Skeletal muscle cell (primary cell): ENCODE measurements at places on chromosomes 2 and 18.

- no peak for DNase-seq
Observed at GRCh38 chr2:238160206-238161129, 1.7 kb downstream of the ERFE start.

DNA sequence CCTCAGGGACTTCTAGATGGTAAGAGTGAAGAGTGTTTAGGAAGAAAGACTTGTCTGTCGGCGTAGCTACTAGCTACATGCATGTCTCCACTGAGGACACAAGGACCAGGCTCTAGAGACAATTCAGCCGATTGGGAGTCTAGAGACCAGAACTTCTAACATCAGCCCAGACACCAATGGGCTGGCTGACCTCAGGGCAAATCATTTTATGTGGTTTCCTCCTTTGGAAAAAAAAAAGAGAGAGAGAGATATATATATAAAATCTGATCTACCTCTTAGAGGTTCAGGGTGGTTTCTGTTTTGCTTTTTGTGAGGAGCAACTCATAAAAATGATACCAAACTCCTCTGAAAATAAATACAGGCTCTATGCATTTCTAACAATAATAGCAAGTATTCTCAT lies 212.8 kb downstream of the BCL2 start:
- DNase-seq, result no peak

DNA sequence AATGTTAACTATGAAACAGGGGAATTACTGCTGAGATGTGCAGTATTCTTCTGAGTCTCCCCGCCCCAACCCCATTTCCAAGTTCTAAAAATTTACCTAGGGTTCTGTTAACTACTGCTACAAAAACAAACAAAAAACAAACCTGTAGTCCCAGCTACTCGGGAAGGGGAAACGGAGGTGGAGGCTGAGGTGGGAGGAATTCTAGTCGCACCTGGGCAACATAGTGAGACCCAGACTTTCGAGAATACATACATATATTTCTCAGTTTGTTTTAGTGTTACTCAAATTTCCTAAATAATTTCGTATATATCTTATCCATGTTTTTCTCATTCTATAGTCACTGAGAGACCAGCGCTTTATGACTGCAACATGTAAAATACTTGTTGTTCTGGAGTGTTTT lies 989 bp downstream of the STAM2 start:
- DNase-seq, result no peak

GRCh38 chr18:76619261-76619620 lies 124.2 kb upstream of the ZNF516 start:
- DNase-seq, result peak; percentile 78

- peak; percentile 99 for DNase-seq
Observed at GRCh38 chr2:101961338-101962191, 30.2 kb upstream of the IL1R2 start.

DNA sequence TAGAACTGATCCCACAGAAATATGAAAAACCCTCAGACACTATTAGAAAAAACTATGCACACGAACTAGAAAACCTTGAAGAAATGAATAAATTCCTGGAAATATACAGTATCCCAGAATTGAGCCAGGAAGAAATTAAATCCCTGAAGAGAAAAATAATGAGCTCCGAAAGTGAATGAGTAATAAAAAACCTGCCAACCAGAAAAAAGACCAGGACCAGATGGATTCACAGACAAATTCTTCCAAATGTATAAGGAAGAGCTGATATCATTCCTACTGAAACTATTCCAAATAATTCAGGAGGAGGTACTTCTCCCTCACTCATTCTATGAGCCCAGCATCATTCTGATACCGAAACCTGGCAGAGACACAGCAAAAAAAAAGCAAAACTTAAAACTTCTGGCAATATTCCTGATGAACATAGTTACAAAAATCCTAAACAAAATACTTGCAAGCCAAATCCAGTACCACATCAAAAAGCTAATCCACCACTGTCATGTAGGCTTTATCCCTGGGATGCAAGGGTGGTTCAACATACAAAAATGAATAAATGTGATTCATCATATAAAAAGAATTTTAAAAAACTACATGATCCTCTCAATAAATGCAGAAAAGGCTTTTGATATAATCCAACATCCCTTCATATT lies 1397.6 kb upstream of the DDX18 start:
- no peak for DNase-seq

- DNase-seq, result no peak
Observed at GRCh38 chr2:186976329-186976728, 127.4 kb upstream of the ZSWIM2 start.

DNA sequence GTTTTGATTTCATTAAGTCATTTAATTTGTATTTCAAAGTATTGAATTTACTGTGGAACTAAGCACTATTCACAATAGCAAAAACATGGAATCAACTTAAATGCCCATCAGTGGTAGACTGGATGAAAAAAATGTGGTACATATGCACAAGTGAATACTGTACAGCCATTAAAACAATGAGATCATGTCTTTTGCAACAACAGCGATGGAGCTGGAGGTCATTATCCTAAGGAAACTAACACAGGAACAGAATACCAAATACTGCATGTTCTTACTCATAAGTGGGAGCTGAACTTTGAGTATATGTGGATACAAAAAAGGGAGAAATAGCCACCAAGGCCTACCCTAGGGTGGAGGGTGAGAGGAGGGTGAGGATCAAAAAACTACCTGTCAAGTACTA lies 164.4 kb downstream of the BABAM2 start:
- peak; percentile 32 for DNase-seq

DNA sequence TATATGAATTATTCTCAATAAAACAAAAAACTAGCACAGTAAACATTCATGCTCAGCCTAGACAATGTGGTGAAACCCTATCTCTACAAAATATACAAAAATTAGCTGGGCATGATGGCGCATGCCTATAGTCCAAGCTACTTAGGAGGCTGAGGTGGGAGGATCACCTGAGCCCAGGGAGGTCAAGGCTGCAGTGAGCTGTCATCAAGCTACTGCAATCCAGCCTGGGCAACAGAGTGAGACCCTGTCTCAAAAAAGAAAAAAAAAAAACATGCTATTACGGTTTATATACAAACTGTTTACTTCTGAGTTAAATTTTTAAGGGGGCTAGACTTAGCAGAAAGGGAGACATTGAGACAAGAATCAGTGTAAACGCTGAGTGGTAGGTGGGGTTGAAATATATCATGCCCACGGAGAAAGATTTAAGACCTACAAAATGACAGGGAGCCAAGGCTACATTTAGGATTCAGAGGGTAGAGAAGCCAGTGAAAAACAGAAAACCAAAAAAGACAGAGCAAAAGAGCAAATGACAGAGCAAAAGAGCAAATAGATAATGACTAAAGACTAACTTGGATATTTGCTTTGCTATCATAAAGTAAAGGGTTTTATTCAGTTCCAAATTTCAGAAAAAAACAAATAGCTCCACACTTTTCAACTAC lies 7.5 kb downstream of the TTC32 start:
- no peak for DNase-seq

GRCh38 chr2:80515964-80516363 lies 211.4 kb upstream of the LRRTM1 start:
- no peak for DNase-seq

- DNase-seq, result no peak
Observed at GRCh38 chr2:202149155-202149762, 76.2 kb downstream of the KIAA2012 start.

GRCh38 chr2:120641366-120641771 lies 94.3 kb upstream of the GLI2 start:
- DNase-seq, result no peak

GRCh38 chr2:102120701-102121159 lies 21.8 kb upstream of the IL1R1 start:
- DNase-seq, result no peak

- DNase-seq, result peak; percentile 36
Observed at GRCh38 chr2:50547521-50547920, 484.4 kb downstream of the NRXN1 start.

DNA sequence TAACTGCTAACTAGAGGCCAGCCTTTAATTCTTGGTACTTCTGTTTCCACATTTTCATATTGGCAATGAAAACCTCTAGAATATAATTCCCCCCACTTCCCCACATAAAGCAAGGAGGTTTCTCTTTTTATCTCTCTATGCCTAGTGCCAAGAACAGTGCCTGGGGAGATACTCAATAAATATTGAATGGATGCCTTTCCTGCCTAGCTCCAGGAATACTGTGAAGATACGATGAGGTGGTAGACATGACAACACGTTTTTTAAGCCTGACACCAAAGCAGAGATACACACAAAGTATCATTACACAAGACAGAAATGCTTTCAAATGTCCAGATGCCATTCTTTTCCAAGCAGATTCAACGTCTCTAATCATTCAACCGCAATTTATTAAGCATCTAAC lies 535.5 kb downstream of the XIRP2 start:
- DNase-seq, result no peak

- peak; percentile 89 for DNase-seq
Observed at GRCh38 chr18:43049021-43049420, 66.5 kb downstream of the RIT2 start.

DNA sequence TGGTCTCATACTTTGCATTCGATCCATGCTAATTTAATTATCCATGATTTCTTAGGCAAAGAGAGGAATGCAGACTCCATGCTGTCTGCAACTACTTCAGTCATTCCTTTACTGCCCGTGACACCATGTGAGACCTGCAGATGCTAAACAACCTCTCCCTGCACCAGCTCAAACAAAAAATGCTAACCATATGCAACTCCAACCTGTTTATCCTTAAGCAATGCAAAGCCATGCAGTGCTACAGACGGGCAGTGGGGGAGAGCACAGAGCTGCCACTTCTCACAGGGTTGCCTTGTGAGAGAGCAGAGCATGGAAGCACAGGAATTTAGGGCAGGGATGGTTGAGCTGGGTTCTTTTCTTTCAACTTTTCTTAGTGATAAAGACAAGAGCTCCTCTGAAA lies 74.9 kb upstream of the KLHL14 start:
- no peak for DNase-seq

- DNase-seq, result no peak
Observed at GRCh38 chr2:2826209-2826551, 495.1 kb upstream of the MYT1L start.

DNA sequence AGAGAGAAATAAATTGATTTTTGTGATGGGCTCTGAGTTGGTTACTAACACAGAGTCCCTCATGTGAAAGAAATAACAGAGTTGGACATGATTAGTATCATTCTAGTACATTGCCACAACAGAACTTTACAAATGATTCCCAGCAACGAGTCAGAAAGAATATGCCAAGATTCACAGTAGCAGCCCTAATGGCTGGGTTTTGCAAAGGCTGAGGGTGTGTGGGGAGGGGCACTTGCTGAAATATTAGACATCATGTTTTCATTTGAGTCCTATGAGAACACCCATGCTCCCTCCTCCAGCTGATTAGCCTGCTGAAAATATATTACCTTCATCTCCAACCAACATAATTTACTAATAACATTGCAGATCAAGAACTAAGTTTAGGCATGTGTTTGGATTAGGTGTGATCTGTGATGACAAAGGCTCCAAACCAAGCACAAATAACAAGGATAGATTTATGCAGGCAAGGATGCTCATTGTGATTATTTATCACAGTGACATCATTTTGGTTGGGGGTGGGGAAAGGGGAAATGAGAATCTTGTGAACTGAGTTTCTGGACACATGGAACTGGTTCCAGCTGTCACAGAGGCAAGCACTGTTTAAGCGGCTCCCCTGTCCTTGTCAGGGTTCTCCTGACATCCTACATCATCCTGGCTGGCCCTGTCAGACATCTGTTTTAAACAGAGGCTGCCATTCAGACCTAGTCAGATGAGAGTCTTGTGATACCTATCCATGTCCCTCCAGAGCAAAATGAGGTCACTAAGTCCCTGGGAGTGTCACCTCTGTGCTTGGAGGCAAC lies 205.8 kb upstream of the NCKAP5 start:
- no peak for DNase-seq

DNA sequence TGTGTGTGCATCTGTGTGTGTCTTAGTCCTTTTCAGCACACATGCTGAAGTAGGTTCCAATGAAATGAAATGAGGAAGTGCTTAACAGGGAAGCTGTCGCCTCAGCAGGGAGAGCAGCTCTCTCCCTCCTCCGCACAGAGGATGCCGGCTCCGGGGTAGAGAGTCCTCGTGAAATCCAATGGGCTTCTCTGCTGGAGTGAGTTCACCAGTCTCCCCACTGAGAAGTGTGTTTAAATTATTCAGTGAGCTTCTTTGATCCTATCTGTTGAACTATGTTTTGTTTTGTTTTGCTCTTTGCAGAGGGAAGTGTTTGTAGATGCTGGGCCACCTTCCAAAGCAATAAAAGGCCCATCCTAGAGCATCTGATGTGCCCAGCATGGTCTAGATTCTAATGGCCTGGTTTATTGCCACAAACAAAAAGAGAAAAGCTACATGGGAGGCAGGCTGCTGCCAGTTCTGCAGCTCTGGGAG lies 6.7 kb downstream of the PPP1R7 start:
- DNase-seq, result no peak

- no peak for DNase-seq
Observed at GRCh38 chr2:241350878-241351639, 5.0 kb upstream of the FARP2 start.

GRCh38 chr18:32761231-32761630 lies 11.6 kb downstream of the KLHL14 start:
- DNase-seq, result no peak

GRCh38 chr2:224796695-224797305 lies 80.6 kb upstream of the CCDC195 start:
- DNase-seq, result no peak

GRCh38 chr2:127164761-127165538 lies 55.1 kb downstream of the CYP27C1 start:
- DNase-seq, result no peak

GRCh38 chr18:58863539-58864145 lies 1.0 kb upstream of the ZNF532 start:
- DNase-seq, result no peak

- peak; percentile 95 for DNase-seq
Observed at GRCh38 chr2:70142590-70143313, 48.1 kb downstream of the C2orf42 start.
